ENCODE measurements at places on chromosomes 2 and 18. TPM values are rescaled to one million over a fixed set of nuclear protein-coding genes. Genes with fewer than 3 reads are reported as not detected.

The RFX8 gene
- not detected for total RNA-seq

The BCL11A gene
- total RNA-seq = 1.8 TPM

The IL36G gene
- total RNA-seq = not detected

The TRIM43 gene
- not detected for total RNA-seq

The ARHGAP25 gene
- total RNA-seq = 47.4 TPM
